ENCODE measurements at places on chromosomes 5 and 9.

DNA sequence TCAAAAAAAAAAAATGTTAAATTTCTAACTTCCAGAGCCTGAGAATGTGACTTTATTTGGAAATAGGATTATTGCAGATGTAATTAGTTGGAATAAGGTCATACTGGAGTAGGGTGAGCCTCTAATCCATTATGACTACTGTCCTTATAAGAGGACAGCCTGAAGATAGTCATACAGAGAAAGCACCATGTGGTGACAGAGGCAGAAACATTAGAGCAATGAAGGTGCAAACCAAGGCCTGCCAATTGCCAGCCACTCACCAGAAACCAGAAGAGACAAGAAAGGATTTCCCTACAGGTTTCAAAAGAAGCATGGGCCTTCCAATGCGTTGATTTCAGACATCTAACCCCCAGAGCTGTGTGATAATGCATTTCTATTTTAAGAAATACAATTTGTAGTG, 659.2 kb upstream of the CHD1 start:
- DNase-seq = no peak

DNA sequence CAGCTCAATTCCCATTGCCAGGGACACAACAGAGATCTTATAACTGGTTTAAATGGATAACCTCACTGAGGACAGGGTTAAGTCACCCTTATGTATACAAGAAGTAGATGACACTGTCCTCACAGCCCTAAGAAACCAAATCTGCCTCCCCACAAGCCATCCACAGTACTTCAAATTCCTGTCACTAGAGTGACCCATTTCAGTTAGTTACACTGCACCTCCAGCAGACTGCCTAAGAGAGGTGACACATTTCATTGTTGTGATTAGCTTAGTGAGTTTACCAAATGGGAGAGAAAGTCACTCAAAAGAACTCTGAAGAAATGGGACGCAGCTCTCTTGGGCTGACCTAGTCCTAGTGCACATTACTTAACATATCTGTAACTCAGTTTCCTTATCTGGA, 53.6 kb upstream of the HTR1A start:
- DNase-seq = no peak

DNA sequence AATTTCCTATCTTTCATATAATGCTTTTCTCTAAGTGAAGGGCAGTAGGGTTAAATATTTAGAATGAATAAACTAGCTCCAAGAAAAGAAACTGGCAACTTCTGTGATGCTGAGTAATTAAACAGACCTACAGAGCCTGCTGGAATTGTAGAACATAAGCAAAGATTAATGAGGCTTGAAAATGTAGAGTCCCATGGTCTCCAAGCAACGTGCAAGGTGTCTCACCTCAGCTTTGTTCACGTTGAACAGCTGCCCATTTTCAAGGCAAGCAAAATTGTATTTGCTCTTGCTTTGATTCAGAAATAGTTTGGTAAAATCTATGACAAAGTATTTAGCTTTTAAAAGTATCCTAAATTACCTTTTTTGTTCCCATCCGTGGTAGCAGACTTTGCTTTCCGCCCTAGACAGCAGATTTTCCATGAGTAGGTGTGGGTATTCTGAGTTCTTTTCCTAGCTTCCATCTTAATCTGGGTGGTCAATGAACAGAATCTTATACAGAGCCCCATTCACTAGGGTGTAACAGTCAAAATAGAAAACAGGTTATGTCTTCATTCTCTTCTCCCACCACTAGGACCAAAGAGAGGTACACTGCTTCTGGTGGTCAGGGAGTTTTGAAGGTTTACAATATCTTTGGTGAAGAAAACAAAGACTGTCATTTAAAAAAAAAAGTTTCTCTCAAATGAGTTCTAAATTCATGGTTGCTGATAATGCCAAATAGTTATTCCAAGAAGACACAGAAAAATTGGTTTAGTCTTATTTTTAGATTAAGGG, 52.1 kb upstream of the TYRP1 start:
- DNase-seq = no peak

DNA sequence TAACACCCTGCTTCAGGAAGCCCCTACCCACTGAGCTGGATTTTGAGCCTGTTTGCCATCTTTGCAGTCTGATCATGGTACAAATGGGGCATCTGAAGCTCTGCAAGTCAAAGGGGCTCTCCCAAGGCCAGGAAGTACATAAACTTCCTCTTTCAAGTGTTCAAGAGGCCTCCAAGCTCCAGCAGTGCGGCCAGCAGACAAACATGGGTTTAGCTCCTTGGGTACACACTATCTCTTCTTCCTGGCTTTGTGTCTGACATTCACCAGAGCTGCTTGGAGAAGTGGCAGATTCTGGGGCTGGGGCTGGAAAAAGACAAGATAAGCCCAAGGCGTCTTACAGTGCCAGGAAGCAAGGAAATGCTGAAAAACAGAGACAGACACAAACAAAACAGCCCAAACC, 34.1 kb downstream of the LAMC3 start:
- DNase-seq = no peak

GRCh38 chr5:36778336-36778735, 98.2 kb upstream of the NIPBL start:
- peak; percentile 1 for DNase-seq

- peak; percentile 35 for DNase-seq
Measured at GRCh38 chr9:68493958-68494577, 46.6 kb downstream of the TMEM252 start.

DNA sequence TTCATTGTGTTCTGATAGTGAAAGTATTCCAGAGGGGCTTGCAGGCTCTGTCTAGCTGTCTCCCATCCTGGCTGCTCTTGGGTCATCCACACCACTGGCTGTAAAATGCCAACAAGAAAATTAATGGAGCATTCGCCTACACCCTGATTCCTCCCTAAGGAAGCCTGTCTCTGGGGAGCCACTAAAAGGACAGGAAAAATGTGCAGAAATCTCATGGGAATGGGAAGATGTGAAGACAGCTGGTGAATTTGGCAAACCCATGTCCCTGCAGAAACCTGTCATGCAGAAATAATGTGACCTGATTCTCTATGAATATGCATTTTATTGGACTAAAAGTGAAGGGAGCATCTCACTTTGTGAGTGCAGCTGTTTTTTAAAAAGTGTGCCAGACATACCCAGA, 265.6 kb downstream of the TUSC1 start:
- no peak for DNase-seq

GRCh38 chr9:99336531-99336930, 114.4 kb downstream of the SEC61B start:
- DNase-seq = no peak

- DNase-seq = peak; percentile 75
Measured at GRCh38 chr5:155943516-155944407, 383.2 kb upstream of the SGCD start.

DNA sequence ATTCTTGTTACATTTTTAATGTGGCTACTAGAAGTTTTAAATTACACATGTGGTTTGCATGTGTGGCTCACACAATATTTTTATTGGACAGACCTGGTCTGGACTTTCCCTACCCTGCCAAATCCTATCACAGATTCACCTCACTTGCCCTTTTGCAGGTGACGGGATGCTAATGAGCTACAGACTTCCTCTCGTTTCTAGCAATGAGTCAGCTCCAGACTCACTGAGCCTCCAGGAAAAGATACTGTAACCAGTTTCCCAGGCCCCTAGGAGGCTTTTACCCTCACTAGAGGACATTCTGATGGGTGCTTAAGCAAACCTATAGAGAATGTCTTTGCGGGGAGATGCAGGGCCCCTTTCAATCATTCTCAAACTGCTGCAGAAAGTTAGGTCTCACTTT, 135.4 kb downstream of the WDR41 start:
- DNase-seq = peak; percentile 54

DNA sequence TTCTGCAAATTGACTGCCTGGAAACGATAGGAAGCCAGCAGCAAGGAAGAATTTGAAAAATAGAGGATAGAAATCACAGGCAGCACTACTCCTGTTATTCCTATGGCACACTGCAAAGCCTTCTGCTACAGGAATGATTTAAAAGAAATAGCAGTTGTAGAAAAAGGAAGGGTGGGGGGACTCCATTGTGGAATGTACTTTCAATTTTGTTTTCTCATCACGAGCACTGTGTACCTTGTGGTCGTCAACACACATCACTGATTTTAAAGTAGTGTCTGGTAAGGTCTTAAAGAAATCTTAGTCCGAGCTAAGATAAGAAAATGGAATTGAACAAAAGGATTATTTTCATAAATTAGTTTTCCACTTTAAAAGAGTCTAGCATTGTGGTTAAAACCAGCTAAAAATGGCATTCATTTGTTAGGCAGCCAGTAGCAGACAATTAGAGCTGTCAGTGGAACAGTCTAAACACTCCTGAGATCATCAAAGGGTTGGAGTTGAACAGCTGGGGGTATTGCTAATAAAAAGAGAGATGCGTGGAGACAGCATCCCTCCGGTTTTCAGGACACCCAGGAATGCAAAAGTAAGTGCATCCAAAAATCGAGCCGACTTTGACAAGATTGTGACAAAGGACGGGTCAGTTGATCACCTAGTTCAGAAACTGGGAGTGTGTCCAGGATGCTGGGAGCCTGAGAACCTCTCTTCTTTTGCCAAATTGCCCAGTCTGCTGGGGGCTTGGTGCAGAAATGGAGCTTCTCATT, 97.8 kb upstream of the WWC1 start:
- DNase-seq = no peak

DNA sequence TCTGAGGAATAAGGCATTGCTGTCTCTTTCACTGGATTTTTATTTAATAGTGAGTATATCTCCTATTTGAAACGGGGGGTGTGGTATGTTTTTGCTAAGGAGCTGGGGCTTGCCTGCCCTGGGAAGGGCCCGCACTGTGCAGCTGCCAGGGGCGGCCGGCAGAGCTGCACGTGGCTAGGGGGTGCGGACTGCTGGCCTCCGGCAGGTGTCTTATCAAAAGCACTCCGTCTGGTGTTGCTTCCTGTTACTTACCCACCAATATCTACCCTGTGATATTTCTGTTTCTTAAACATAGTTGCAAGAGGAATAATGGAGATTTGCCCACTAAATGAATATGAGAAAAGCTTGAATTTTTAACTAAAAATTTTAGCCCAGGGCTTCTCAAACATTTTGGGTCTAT, 232.0 kb downstream of the IRX1 start:
- no peak for DNase-seq

GRCh38 chr9:113501852-113502251, 38.3 kb downstream of the RGS3 start:
- no peak for DNase-seq

DNA sequence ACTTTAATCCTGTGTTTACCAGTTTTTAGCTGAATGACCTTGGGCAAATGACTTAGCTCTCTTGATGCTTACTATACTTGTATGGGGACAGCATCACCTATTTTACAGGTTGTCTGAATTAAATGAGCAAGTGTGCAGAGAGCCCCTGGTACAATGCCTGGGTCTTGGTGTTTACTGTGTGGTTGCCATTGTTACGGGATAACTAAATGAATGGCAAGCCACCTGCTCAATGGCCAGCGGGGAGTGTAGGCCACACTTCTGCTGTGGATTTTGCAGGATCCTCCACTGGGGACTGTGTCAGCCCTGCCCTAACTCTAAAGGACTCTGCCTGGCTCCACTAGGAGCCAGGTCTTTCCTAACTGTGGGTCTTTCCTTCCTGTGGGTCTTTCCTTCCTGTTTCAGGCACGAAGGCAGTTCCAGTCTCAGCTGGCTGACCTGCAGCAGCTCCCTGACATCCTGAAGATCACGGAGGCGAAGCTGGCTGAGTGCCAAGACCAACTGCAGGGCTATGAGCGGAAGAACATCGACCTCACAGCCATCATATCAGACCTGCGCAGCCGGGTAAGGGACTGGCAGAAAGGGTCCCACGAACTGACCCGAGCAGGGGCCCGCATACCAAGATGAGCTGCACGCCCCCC, 10.3 kb upstream of the GLE1 start:
- no peak for DNase-seq

GRCh38 chr5:169904059-169904458, 76.2 kb downstream of the INSYN2B start:
- DNase-seq = peak; percentile 70

GRCh38 chr5:174312641-174313040, 267.1 kb downstream of the NSG2 start:
- DNase-seq = no peak

DNA sequence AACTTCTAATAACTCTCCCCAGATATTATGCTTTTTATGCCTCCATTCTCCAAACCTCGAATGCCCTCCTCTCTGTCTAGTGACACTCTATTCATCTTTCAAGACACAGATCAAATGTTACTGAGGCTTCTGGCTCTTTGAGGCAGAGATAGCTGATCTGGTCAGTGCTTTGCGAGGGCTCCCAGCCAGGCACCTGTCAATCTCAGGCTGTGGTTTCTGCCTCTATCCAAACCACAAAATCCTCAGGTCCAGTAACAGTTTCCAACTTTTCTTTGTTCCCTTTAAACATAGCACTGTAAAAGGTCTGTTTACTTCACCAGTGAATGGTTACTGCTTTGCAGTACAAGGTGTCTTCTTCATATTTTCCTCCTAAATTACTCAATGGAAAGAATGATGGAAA, 11.5 kb upstream of the STK32A start:
- DNase-seq = no peak

DNA sequence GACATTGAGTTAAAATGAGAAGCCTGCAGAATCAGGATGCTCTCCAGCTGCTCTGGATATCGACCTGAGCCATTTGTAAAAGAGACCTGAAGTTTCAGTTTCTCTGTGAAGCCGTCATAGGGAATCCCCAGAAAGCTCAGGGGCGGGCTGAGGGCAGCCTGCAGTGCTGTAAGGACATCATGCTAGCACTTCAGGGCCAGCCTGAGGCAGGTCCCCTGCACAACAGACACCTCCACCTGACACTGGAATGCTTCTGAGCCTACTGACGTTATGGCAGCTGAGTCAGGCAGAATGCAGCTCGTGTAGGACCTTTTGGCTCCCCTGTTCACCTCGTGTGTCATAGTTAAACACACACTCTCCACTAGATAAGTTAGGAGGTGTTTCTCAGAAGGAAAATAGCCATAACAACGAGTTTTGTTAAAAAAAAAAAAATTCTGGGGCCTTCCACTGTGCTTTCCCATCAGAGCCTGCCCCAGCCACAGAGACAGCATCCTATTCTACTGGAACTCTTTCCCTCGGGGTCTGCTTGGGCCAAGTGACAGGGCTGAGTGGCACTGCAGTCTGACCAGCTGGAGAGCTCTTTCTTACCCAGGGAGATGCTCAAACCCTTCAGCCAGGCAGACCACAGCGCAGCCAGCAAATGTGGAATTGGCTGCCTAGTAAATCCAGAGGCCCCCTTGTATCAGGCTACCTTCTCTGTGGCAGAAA, 354.9 kb downstream of the DIRAS2 start:
- no peak for DNase-seq

DNA sequence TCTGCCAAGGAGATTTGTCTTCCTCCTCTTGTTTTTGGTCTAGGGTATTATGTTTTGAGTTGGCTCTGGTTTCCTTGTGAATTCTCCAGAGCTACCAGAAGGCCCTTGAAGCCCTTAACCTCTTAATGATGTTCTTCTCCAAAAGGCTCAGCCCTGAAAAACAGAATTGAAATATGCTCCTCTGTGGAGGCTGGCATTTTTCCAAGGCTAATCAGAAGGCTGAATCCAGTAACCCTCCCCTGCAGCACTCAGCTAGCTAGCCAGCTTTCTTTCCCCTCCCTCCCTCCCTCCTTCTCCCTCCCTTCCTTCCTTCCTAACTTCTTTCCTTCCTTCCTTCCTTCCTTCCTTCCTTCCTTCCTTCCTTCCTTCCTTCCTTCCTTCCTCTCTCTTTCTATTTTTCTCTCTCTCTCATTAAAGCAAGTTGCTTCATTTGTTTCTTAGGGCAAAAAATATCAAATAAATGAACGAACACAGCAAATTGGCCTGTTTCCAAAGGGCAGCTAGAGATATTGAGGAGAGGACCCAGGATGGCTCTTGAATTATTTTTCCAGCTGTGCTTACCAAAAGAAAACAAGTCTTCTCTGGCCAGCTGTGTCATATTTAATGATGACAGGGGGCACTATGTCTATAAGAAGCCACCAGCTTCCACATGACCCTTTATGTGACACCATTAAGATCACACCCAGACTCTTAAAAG, 38.7 kb downstream of the JAKMIP2 start:
- DNase-seq = no peak

GRCh38 chr9:95116002-95116807, 201.3 kb downstream of the FANCC start:
- no peak for DNase-seq

All from fibroblast of skin of right biceps (primary cell).